ENCODE measurements at places on chromosomes 6 and 20.

- DNase-seq = no peak
Measured at GRCh38 chr6:99121748-99122147, 174.0 kb upstream of the FBXL4 start.

DNA sequence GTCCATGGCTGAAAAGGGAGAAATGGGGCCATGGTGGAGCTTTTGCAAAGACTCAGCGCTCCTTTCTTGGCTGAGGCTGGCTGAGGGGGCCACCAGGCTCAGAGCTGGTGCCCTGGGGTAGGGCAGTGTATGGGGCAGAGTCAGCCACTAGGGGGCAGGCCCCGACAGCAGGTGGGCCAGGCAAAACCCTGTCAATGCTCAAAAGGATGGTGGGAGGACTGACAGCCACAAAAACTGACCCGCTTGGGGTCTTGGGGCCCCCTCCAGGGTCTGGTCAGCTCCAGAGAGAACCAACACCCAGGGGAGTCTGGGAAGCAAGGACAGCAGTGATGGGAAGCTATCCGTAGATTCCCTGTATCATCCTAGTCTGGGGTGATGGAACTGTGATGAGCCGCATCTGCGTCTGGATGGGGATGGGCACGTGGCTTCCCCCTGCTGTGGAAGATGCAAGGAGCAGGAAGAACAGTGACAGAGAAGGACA, 306.9 kb downstream of the DHX35 start:
- no peak for DNase-seq

DNA sequence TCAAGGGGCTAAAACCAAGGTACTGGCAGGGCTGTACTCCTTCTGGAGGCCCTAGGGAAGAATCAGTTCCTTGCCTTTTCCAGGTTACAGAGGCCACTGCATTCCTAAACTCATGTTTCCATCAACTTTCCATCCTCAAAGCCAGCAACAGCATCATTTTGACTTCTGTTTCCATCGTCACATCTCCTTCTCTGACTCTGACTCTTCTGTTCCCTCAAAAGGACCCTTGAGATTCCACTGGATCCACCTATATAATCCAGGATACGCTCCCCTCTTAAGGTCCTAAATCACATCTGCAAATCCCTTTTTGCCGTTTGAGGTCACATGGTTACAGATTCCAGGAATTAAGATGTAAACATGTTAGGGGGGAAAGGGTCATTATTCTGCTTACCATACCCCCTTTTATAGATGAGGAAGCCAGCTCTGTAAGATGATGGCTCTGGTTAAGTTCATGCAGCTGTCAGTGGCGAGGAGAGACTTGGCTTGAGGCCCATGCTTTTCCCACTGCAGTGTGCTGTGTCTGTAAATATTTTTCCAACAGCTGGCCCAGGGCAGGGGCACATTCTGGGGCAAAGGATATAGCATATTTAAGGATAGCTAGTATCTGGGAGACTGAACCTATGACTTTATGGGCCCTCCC, 114.6 kb downstream of the TNFRSF21 start:
- no peak for DNase-seq

DNA sequence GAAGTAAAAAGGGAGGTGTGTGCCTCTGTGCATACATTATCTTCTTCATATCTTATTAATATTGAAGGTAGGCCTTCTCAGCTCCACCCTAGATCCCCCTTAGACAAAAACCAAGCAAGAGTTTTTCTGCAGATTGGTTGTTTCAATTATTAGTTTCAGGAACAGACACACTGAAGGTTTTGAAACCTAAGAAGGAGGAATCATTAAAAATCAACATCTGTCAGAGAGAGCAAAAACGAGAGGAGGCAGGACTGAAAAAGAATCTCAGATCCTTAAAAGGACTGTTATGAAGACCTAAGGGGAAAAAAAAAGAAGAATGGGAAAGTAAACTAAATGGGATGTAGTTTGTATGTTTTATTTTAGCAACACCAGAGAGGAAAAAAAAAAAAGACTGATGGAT, 560.8 kb upstream of the JAG1 start:
- no peak for DNase-seq

- DNase-seq = no peak
Measured at GRCh38 chr6:42374018-42374669, 77.6 kb downstream of the TRERF1 start.

- no peak for DNase-seq
Measured at GRCh38 chr20:47295921-47296426, 60.5 kb downstream of the ZMYND8 start.

GRCh38 chr20:44032583-44033331, 118.1 kb downstream of the TOX2 start:
- DNase-seq = no peak

GRCh38 chr6:134544737-134545136, 226.8 kb upstream of the SGK1 start:
- DNase-seq = no peak

GRCh38 chr20:37042986-37043972, 52.5 kb downstream of the RBL1 start:
- no peak for DNase-seq

- DNase-seq = no peak
Measured at GRCh38 chr6:149409617-149410016, 9.6 kb downstream of the SUMO4 start.

DNA sequence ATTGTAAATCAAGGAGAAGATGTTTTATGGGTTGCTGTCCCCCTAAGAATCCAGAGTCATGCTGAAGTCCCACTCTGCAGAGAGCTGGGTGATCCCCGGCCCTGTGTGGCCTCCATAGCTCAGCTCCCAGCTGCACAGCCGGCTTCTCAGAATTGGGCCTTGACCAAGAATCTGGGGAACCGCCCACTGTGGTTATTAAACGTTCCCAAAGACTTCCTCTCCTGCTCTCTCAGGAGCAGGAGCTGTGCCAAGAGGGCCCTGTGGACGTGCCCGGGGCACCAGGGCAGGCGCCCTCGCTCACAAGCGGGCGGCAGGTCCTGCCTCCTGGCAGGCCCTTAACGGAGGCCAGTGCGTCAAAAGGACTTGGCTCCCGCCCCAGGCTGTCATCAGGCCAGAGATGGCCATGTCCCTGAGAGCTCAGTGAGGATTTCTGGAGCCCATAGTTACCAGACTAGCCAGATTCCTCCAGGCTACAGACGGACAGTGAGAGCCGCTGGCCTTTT, 30.4 kb downstream of the ZC3H12D start:
- DNase-seq = no peak

GRCh38 chr6:98529364-98529763, 305.0 kb upstream of the POU3F2 start:
- no peak for DNase-seq

DNA sequence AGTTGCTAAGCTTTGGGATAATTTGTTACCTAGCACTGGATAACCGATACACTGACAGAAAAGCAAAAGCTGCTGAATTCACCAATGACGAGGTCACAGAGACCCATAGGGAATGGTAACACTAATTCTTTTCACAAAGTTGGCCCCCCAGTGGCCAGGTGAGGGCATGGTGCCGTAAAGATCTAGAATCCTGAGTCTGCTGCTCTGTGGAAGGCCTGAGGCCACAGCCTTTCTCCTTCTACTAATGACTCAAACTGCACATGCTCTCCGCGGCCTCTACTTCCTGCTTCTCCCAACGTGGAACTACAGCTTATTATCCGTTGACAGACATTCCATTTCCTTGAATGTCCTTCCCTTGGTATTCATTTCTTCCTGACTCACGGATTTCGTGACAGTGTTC, 127.1 kb downstream of the OPRM1 start:
- DNase-seq = no peak

DNA sequence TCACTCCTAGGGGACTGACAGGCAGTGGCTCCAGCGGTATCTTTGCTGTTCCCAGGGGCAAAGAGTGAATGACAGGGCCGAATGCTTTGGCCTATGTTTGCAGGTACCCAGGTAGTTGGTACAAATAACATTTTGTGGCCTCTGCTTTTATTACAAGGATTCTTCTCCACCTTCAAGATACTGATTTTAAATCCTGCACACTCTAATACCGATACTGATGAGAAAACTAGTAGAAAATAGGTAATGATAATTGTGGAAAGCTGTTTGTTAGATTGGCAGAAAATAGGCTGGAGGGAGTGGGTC, 772 bp downstream of the HINT3 start:
- no peak for DNase-seq

DNA sequence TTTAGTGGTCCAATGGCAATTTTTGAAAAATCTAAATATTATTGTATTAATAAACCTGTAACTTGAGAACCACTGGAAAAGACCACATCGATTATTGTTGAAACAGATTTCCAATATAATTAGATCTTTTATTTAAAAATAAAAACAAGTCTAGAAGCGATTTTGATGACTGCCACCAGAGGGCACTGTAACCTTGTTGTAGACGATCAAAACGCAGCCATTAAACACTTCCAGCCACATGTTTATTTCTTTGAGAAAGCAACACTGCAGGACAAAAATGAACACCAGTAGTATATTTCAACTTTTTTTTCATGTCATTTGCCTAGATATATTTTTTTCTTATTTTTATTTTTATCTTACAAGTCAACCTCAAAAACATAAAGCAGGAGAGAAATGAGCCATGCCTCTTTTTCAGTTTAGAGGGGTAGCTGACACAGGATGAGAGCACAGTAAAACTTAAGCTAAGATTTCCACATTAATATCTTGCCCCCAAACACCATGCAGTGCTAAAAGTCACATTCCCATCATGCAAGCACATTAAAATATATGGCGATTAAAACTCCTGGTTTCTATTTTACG, 115.4 kb downstream of the OPRM1 start:
- DNase-seq = peak; percentile 56

GRCh38 chr6:7138046-7138531, 30.3 kb downstream of the RREB1 start:
- DNase-seq = no peak

GRCh38 chr6:31776485-31776988, 591 bp downstream of the VWA7 start:
- DNase-seq = no peak

- DNase-seq = no peak
Measured at GRCh38 chr20:481167-481566, 18.8 kb upstream of the TBC1D20 start.

DNA sequence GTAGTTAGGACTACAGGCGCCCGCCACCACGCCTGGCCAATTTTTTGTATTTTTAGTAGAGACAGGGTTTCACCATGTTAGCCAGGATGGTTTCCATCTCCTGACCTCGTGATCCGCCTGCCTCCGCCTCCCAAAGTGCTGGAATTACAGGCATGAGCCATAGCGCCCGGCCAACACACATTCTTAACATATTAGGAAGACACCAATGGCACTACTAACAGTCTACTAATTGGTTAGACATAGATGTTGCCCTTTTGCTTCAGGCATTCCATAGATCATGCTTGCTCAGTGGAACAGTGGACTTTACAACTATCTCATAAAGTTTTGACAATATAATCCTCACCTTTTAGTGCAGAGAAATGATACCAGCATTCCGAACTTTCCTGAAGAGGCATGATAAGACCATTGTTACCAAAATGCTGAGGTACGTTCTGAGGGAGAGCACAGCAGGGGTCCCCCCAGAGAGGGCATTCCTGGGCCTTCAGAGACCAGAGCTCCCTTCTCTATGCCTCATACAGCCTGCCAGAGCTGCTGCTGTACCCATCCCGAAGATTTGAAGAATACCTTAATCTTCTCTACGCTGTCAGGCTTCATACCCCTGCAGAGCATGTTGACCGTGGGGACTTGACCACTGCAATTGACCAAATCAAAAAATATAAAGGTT, 89.4 kb downstream of the ECT2L start:
- DNase-seq = no peak

DNA sequence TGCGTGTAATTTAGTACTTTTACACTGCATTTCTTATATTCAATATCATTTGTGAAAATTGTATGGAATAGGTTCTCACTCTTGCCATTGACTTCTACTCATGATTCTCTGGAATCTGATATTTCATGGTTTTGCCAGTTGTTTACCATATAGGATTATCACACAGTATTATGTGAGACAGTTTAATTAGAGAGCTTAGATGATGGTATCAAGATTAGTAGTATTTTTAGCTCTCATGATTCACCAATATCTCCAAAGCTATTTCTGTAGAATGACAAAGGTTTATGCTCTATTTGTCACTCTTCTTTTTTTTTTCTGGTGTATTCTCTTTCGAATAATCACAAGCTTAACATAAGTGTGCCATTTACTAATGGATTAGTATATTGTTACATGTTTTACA, 45.9 kb downstream of the EPHA7 start:
- no peak for DNase-seq

GRCh38 chr6:3913958-3914337, 64.8 kb downstream of the FAM50B start:
- no peak for DNase-seq

GRCh38 chr20:52312132-52312729, 120.7 kb upstream of the ZFP64 start:
- peak; percentile 57 for DNase-seq

- DNase-seq = no peak
Measured at GRCh38 chr6:162157167-162157870, 570.2 kb downstream of the PRKN start.

GRCh38 chr6:155026022-155026705, 31.0 kb downstream of the TIAM2 start:
- no peak for DNase-seq

DNA sequence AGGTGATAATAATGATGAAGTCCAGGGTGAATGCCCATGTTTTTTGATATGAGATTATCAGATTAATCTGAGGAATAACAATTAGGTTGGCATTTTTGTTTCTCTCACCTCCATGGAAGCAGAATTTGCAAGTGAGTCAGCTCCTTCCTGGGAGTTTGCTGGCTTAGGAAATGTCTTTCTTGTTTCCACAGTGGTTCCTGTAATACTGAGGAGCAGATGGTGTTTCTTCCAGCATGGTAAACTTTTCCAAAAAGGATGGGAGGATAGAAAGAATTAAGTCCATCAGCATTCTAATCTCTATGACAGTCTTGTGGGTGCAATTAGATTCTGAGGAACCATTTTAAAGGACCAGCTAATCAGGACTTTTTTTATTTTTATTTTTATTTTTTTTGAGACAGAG, 40.5 kb downstream of the SNAP25 start:
- DNase-seq = no peak

DNA sequence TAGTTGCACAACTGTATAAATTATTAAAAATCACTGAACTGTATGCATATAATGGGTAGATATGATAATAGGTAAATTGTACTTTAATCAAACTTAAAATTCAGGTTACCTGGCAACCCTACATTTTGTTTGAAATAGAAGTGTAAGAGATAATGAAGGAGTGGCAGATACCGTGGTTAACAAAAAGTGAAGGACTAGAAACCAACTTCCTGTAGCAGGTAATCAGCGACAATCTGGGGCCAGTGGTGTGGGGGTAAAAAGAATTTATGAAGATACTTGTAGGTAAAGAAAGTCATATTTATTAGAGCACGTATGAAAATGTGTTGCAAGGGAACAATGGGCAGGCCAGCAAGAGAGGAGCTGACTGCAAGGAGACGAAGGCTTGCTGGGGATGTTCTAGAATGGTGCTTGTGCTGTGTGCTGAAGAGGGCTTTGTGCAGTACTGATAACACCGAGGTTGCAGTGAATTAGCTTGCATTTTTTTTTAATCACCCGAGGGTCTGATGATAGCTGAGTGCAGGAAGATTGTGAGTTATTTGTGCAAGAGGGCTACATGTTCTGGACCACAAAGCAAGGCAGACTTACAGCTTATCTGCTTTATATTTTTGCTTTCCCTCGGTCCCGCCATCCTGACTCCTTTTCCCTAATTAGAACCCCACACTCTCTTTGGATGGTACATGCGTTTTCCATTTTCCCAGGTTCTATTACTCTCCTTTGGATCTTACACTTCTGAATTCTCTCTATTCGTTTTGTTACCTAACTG, 4.6 kb upstream of the ENPP1 start:
- DNase-seq = no peak

Measured in NCI-H2081 (cell line).